ENCODE measurements at places on chromosomes 11 and 22. TPM values are rescaled to one million over a fixed set of nuclear protein-coding genes. Genes with fewer than 3 reads are reported as not detected.

The FAM227A gene
- 7.3 TPM for total RNA-seq

The PIH1D2 gene
- total RNA-seq = 4.5 TPM

The GGTLC3 gene
- total RNA-seq = not detected

- H3K27me3 ChIP-seq = no peaks in the 10 kb centered on the region
- H3K36me3 ChIP-seq = no peaks in the 10 kb centered on the region
- H3K4me3 ChIP-seq = no peak overlapping the region
- H3K4me1 ChIP-seq = no peaks in the 10 kb centered on the region
Observed at GRCh38 chr11:12174477-12175143, 64.2 kb downstream of the MICAL2 start.

- H3K36me3 ChIP-seq = no peaks in the 10 kb centered on the region
- H3K27ac ChIP-seq = peak overlapping the region; percentile 39
- peak; percentile 85 for DNase-seq
- H3K4me1 ChIP-seq = peaks cover 4% of the 10 kb centered on the region
- peaks cover 21% of the 10 kb centered on the region for H3K27me3 ChIP-seq
- H3K4me3 ChIP-seq = peak overlapping the region; percentile 85
Observed at GRCh38 chr11:124920870-124921609, 2.0 kb downstream of the HEPN1 start.

- no peaks in the 10 kb centered on the region for H3K36me3 ChIP-seq
- peaks cover 21% of the 10 kb centered on the region for H3K4me1 ChIP-seq
- no peaks in the 10 kb centered on the region for H3K27me3 ChIP-seq
Observed at GRCh38 chr11:11211186-11211585, 141.9 kb downstream of the CSNK2A3 start.

- H3K4me1 ChIP-seq = peaks cover 45% of the 10 kb centered on the region
- H3K4me3 ChIP-seq = peak overlapping the region; percentile 31
- H3K27me3 ChIP-seq = no peaks in the 10 kb centered on the region
- H3K36me3 ChIP-seq = no peaks in the 10 kb centered on the region
Observed at GRCh38 chr22:30420347-30421125, 5.0 kb upstream of the MTFP1 start.

GRCh38 chr11:28461338-28461737 is 353.1 kb downstream of the METTL15 start:
- H3K4me1 ChIP-seq = no peaks in the 10 kb centered on the region
- H3K27ac ChIP-seq = no peak overlapping the region
- H3K36me3 ChIP-seq = no peaks in the 10 kb centered on the region
- no peak for DNase-seq

Measured in neural crest cell (in vitro differentiated cells).